Esophagus squamous epithelium (tissue), 5 donors: ENCODE measurements at places on chromosomes 11 and 22.

DNA sequence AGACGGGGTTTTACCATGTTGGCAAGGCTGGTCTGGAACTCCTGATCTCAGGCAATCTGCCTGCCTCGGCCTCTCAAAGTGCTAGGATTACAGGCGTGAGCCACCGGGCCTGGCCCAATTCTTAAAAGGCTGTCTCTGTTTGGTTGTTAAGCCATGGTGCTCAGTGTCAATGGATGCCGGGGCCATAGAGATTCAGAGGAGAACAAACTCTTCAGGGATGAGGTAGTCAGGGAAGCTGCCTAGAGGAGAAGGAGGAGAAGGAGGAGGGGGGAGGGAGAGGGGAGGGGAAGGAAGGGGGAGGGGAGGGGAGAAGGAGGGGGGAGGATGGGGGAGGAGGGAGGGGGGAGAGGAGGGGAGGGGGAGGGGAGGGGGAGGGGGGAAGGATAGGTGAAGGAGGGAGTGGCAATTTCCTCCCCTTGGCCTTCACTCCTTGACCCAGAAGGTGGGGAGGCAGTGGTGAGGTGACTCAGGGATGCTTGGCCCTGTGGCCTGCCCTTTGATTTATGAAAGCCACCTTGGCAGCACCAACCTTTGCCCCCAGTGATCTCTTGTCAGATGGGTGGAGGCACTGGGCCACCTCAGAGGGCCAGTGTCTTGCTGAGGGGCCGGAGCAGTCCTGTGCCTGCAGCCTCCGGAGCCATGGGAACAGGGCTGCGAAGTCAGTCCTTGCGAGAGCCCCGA, at the start of gene C11orf86:
Gene C11orf86, plus strand, starts transcription at position 581 of the 681 bp plus-strand sequence. Its CDS starts 59 bp downstream, at position 640.
- no peak for DNase-seq

- no peak for DNase-seq
Observed at GRCh38 chr11:34344768-34345539, 12.9 kb downstream of the ABTB2 start.

- DNase-seq = no peak
Observed at GRCh38 chr11:44759743-44760476, 33.1 kb downstream of the TSPAN18 start.

GRCh38 chr11:128627666-128628324, 40.4 kb upstream of the ETS1 start:
- DNase-seq = no peak

DNA sequence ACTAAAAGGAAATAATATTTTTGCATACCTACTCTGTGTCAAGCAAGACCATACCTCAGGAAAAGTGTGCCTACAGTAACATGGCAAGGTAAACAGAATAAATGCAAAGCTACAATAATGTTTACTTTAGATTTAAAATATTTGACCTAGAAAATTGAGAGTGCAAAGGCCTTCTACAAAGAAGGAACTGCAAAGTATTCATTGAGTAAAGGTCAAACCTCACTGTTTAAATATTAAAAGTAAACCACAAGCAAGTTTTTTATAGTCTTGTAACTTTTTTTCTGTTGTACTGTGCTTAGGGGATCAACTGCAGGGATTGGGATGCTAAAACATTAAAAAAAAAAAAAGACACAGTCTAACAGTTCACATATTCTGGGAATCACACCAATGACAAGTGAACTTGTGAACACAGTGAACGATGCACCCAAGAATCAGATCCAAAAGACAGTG, 48.8 kb downstream of the CWF19L2 start:
- DNase-seq = no peak

GRCh38 chr11:2881981-2882375, 3.6 kb downstream of the CDKN1C start:
- no peak for DNase-seq

DNA sequence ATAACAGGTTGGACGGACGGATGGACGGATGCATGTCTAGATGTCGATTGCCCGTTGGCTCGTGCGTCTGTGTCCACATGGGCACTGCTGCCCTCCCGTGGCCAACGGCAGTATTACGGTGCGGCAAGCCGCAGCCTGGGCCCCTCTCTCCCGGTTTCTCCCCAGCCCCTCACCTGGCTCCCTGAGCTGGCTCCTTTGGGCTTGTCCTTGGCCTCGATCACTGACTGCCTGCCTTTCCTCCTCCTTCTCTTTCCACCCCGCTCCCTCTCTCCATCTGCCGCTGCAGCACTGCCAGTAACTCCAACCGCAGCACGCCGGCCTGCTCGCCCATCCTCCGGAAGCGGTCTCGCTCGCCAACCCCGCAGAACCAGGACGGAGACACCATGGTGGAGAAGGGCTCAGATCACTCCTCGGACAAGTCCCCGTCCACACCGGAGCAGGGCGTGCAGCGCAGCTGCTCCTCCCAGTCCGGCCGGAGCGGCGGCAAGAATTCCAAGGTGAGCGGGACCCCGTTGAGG, 77.3 kb downstream of the SCN3B start:
- no peak for DNase-seq

- DNase-seq = peak; percentile 2
Observed at GRCh38 chr11:35276396-35277145, 137.6 kb downstream of the CD44 start.
